ENCODE measurements at places on chromosomes 7 and 10.

DNA sequence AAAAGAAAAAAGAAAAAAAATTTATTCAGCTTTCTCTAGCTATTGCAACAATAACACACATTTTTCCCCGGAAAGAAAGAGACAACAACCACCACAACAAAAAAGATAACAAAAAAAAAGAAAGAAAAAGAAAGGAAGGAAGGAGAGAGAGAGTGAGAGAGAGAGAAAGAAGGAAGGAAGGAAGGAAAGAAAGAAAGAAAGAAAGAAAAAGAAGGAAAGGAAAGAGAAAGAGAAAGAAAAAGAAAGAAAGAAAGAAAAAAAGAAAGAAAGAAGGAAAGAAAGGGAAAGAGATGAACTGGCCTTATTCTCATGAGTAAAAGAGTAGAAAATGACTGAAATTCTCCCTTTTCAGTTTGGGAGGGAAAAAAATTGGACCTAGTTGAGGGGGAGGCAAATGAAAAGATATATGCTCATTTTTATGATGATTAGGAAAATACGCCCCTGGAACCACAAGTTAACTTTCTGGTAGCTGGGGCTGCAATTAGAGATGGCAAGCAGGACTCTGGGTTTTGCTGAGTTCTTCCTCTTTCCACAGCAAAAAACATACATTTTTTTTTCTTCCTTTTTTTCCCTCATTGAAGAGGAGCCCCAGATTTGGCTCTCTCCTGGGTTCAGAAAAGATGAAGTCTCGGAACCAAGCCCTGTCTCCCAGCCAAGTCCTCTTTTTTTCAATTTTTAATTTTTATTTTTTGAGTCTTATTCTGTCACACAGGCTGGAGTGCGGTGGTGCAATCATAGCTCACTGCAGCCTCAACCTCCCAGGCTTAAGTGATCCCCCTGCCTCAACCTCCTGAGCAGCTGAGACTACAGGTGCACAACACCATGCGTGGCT lies 12.6 kb upstream of the PRDX3 start:
- DNase-seq: no peak

DNA sequence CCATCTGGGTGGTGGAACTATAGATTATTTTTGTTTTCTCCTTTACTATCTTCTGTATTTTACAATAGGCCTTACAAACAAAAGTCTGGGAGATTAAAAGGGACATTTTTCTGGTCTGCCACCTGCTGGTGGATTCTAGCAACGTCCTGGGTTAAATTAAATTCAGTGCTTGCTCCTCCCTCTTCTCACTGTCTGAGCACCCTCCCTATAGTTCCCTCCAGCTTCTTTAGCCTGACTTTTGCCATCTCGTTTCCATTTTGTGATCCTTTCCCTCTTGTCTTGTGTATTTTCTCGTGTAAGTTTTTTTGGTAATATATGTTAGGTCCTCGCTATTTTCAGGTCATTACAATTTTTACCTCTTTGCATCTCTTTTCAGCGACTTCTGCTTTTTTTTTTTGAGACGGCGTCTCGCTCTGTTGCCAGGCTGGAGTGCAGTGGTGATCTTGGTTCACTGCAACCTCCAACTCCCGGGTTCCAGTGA lies 16.1 kb downstream of the ANKRD16 start:
- peak; percentile 66 for DNase-seq

- DNase-seq: peak; percentile 47
These were observed 734 bp downstream of the CHST3 start for GRCh38 chr10:71964743-71965515.

- DNase-seq: no peak
These were observed 122.9 kb upstream of the MYO3A start for GRCh38 chr10:25811052-25811685.

GRCh38 chr7:52842202-52842900 lies 193.1 kb upstream of the POM121L12 start:
- no peak for DNase-seq

GRCh38 chr10:63976538-63976937 lies 455.3 kb downstream of the REEP3 start:
- DNase-seq: peak; percentile 14

DNA sequence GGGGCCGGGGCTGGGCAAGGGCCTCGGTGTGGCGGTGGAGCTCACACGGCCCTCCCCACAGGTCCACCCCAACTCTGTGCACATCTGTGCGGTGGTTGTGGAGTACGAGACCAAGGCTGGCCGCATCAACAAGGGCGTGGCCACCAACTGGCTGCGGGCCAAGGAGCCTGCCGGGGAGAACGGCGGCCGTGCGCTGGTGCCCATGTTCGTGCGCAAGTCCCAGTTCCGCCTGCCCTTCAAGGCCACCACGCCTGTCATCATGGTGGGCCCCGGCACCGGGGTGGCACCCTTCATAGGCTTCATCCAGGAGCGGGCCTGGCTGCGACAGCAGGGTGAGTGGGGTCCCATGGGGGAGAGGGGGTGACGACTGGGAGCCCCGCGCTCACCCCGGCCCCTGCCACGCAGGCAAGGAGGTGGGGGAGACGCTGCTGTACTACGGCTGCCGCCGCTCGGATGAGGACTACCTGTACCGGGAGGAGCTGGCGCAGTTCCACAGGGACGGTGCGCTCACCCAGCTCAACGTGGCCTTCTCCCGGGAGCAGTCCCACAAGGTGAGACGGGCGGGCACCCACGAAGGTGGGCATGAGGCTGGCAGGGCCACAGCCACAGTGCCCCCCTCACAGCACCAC lies 8.8 kb downstream of the TMEM120A start:
- no peak for DNase-seq

- no peak for DNase-seq
These were observed 353.5 kb downstream of the ELMO1 start for GRCh38 chr7:37095122-37095521.

DNA sequence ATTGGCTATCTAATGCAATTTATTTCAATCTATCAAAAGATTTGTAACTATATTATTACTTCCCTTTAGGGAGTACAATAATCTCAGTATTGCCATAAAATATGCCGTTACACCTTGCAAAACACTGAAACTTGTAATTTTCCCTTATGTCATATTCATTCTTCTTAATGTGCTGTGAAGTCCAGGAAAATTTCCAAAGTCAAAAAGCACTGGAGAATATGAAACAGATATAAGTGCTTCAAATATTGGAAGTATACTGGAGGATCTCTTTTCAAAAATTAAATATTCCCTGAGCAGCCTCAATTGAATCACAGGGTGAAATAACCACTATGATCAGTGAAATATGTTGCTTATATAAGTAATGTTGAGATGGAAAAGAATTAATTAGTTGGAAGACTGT lies 356.0 kb downstream of the PPP1R3A start:
- no peak for DNase-seq

DNA sequence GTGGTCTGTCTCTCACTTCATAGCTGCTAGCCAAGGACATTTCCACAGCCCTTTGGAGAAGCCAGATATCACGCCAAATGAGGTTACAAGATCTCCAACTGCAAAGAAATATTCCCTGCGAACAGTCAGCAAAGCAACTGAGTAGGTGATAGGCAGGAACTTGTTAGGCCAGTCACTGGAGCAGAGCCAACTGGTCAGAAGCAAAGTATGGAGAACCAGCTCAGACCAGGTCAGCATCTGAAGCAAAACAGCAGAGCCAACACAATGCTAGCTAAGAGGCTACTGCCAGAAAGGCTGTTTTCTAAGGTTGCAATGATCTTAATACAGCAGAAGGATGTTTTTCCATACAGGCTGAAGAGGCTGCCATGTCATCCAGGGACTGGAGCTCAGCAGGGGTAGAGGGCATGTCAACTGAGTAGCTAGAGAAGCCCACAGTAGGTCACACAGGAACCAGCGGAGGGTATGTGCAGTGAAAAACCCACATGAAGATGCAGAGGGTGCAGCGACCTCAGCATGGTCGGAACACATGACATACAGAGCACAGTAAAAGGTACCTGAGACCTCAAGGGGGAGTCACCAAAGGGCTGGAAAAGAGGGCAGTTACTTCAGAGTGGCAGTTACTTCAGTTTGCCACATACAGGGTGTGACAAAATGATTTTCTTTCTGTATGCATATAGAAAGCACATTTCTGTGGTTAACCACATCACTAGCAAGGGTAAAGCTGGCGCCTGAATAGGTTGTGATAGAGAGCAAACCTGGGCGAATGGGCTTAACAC lies 8.9 kb downstream of the SEC31B start:
- no peak for DNase-seq

GRCh38 chr7:117872561-117873309 lies 506 bp downstream of the CTTNBP2 start:
- DNase-seq: no peak

DNA sequence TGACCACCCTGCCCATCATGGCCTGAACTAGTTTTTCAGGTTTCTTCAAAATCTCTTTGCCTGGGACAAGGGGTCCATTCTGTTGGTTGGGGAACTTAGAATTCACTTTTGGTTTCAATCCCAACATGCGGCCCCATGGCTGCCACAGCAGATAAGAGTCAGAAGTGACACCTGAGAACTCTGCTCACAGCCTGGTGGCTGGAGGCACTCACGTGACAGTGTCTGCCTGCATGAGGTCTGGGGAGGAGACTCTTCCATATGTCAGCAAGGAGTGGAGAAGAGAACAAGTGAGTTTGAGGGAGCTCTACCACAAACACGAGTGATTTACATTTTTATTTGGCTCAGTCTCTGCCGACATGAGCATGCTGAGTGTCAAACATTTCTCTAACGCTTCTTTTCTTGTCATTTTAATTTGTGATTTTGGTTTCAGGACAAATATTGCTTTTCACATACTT lies 370.4 kb downstream of the TNS3 start:
- no peak for DNase-seq

GRCh38 chr10:46227571-46227935 lies 59.2 kb upstream of the ANTXRL start:
- DNase-seq: no peak

GRCh38 chr7:110593355-110593754 lies 497.6 kb upstream of the LRRN3 start:
- DNase-seq: no peak

- no peak for DNase-seq
These were observed 248.8 kb upstream of the ZMIZ1 start for GRCh38 chr10:78820007-78820362.

- DNase-seq: no peak
These were observed 437.8 kb downstream of the PLXDC2 start for GRCh38 chr10:20254078-20254477.

GRCh38 chr10:63755441-63755840 lies 234.2 kb downstream of the REEP3 start:
- no peak for DNase-seq

GRCh38 chr10:17648243-17649035 lies 4.5 kb downstream of the STAM start:
- DNase-seq: no peak

GRCh38 chr10:45220931-45221330 lies 94.5 kb downstream of the OR13A1 start:
- DNase-seq: no peak

- no peak for DNase-seq
These were observed 67.5 kb upstream of the LRRC18 start for GRCh38 chr10:49007129-49007528.

DNA sequence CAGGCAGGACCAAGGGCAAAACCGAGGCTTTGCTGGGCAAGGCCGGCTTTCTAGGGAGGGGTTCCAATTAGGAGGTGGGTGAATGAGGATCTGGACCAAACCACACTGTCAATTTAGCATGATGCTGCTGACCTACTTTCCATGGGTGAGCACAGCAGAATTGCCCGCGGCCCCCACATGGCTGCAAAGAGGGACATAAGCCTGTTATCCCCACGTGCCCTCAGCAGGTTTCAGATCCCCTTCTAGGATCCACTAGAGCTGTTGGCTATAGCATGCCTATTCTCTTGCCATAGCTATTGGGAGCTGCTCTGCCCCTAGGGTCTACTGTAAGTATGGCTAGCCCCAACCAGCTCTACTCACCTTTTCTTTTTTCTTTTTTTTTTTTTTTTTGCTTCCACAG lies 102.8 kb downstream of the COL13A1 start:
- no peak for DNase-seq

GRCh38 chr7:106721816-106722785 lies 61.1 kb upstream of the CCDC71L start:
- no peak for DNase-seq

GRCh38 chr10:96642973-96643372 lies 56.2 kb upstream of the TM9SF3 start:
- DNase-seq: peak; percentile 20

DNA sequence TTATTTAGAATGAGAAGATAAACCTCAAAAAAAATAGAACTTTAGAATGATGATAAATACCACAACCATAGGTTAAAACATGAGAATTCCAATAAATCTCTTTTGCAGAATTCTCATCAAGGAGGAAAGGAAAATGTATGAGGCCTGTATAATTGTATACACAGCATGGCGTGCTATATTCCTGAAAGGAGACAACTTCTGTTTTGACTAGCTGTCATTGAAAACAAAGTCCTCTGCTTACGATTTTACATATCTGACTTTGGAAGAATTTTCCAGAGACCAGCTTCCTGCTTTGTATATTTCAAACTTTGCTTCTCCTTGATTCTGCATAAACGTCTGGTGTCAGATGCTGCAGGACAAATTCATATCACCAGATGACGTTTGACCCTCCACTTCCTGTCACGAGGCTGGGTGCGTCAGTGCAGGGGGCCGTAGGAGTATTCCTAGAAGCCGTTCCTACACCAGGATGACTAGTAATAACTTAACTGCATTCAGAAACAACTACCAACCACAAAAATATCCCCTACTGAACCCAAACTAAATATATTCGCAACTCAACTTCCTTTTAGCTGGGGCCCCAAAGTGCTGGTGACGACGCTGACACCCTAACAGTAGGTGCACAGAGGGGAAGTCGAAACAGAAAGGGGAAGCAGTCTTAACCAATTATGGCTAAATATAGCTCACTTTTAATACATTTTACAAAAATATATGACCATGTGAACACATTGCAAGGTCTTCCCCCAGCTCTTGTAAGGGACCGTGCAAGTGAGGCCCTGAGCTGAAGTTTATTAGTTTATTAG lies 178.6 kb upstream of the INHBA start:
- peak; percentile 45 for DNase-seq

DNA sequence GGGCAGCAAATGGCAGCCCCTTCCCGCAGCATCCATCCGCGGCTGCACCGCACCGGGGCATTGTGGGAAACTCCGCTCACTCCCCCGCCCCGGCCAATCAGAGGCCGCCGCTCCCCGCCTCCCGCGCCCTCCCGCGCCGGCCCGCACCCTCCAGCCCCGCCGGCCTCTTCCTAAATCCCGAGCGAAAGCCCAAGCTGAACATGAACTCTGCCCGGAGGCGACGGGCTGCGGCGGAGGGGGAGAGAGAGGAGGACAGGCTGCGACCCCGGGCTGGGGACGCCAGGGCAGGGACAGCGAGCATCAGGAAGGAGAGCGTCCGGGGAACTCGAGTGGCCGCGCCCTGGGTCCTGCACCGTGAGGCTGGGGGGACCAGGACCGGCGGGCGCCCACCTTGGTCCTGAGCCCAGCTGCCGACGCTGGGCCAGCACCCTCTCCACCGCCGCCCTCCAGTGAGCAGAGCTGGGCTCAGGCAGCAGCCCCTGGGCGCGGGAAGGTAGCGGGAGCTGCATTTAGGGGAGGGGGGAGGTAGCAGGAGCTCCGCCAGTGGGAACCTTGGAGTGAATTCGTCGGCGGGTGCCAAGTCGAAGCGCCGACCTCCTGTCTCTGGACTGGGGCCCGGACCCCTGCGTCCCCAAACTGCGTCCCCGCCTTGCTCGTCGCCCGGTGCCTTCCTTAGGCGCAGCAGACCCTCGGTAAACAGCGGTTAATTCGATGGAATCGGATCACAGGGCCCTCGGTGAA lies at the start of gene DGKI:
TSS of gene DGKI (minus strand) at position 148 of the 741 bp plus-strand sequence.
- DNase-seq: no peak
